Esophagus mucosa (tissue), 1 donor: ENCODE measurements at places on chromosomes 2 and 18. TPM values are rescaled to one million over a fixed set of nuclear protein-coding genes. Genes with fewer than 3 reads are reported as not detected.
A peak's percentile ranks its signal among the peaks of the same experiment; 100 is the strongest.

Gene LYG2
- not detected for total RNA-seq

GRCh38 chr2:3759331-3759730 is 56.0 kb downstream of the DCDC2C start:
- no peak for ATAC-seq

DNA sequence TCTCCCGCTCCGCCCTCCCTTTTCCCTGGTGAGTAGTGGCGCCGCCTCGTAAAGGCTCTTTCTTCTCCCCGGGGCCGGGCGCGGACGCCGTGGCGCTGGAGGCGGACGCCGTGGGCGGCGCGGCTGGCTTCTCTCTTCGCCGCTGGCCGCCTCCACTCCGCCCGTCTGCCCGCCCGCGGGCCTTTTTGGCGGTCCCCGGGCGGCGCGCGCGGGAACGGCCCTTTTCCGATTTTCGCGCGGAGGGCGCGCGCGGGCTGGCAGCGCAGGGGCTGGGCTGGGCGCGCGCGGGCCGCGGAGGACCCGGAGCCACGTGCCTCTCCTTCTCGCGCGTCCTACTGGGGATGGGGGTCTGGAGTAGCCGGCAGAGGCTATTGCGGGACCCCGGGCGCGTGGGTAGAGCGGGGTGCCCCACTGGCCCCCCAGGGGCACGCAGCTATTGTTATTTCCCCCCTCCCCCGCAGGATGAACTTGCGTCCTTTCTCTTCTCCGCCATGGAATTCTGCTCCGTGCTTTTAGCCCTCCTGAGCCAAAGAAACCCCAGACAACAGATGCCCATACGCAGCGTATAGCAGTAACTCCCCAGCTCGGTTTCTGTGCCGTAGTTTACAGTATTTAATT is 472 bp downstream of the SLC20A1 start:
- peak; percentile 28 for ATAC-seq

DNA sequence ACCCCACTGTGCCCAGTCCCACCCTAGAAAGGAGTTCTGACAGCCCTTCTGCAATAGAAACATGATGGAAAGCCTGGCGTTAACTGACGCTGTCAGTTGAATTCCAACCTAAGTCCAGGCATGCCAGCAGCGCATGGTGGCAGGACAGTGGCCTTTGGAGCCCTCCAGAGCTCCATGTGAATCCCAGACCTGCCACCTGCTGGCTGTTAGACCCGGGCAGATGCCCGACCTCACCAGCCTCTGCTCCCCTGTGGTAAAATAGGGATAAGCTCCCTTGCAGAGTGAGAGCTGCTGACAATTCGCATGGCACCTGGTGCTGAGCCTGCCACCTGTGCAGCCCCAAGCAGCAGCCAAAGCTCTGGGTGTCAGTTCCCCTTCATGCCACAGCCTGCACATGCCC is 138.6 kb downstream of the LOXHD1 start:
- peak; percentile 43 for ATAC-seq
